ENCODE measurements at places on chromosomes 12 and 14. TPM values are rescaled to one million over a fixed set of nuclear protein-coding genes. Genes with fewer than 3 reads are reported as not detected.

Gene MMP14
- total RNA-seq = 237 TPM

Gene SIRT4
- total RNA-seq = 1.1 TPM

Gene DPY19L2
- 0.20 TPM for total RNA-seq

Gene SPIC
- not detected for total RNA-seq

Gene FGD4
- 30.4 TPM for total RNA-seq

Data from pulmonary artery endothelial cell (primary cell).